ENCODE measurements at places on chromosomes 3 and 15.

DNA sequence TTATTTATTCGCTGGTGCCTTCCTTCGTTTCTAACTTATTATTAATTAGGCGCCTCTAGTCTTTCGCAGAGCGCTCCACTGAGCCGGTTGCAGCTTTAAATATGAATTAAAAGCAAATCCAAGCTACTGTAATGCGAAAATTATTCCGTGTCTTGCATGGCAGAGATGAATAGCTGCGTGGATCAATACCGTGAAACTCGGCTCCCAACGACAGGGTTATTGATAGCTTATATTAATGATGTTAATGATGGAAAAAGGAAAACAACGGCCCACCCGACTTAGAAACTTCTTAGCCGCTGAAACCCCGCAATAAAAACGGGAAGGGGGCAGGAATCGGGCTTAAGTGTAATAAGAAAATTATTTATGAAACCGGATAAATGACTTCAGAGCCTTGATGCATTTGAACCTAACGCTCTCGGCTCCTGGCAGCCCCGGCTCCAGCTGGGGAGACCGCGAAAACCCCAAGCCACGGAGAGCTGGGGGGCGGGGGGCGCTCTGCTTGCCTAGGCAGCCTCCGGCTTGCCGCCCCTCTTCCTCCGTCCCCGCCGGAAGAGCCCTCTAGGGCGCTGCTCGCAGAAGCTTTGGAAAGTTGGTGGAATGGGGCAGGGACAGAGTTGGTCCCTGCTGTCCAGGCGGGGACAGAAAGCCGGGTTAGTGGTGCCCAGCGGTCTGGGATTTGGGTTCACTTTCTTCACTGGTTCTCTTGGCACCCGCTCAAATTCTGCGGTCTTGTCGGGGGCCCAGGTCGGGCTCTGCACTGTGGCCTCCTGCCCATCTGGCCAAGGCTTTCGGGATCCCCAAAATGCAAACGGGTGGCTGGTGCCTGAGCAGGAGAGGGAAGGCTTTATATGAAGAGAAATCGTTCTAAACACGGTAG lies 7.7 kb upstream of the ONECUT1 start:
- DNase-seq = no peak

DNA sequence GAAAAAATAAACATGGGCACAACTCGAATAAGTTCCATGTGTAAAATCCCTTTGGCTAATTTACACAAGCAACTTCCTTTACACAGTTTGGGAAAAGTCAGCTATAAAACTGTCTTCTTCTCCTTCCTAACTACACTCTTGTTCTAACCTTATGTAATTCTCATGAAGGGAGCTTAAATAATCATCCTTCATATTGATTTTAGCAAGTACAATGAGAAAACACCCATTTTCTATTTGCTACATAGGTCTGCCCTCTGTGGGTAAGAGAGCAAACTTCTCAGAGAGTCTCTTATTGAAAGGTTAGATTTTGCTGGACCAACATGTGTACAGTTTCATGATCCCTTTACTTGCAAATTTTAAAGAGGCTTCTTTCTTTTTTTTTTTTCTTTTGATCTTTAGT lies 398.5 kb downstream of the ROBO1 start:
- no peak for DNase-seq

DNA sequence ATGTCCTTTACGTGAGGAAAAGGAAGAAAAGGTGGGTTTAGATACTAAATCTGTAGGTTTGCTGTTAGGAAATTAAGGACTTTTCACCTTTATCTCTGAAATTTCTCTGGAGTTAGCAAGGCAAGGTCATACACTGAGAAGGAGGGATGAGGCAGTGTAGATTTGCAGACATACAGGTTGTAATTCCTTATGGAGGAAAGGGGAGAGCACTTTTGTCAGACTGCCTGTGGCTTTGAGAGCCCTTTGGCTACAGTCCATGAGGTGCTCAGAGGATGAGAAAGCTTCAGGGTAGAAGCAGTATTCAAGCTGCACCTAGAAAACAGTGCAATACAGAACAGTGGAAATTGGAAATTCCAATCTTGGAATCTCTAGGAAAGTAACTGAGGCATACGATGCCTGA lies 8.3 kb downstream of the RPL14 start:
- DNase-seq = no peak

DNA sequence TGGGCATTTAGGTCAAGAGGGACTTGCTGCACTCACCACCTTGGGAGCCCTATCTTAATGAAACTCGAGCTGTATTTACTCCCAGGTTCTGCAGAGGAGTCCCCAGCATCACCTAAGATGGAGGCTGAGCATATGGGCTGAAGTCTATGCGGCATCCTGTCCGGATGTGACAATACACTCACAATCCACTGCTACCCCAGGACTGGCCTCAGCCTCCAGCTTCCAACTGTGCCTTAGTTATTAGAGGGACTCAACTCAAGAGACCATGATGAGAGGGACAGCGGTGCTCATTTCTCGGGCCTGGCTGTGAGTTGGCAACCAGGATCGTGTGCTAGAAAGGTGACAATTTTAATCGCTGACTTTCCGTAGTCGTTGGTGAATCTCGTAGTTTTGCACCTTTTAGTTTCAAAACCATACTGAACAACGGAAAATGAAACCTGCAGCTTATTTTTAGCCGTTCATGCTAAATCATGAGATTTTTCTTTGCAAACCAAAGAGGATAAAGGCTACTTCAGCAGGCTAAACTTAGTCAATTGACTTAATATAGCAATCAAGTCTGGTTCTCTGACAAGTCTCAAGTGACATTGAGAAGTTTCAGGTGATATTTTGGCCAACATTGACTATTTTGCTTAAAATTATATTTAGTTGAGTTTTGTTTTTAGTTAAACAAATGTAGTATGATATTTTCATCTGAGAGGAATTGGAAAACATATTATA lies 11.1 kb downstream of the ZBTB38 start:
- no peak for DNase-seq

- DNase-seq = no peak
These were observed 361.0 kb downstream of the TAFA4 start for GRCh38 chr3:68571321-68571720.

DNA sequence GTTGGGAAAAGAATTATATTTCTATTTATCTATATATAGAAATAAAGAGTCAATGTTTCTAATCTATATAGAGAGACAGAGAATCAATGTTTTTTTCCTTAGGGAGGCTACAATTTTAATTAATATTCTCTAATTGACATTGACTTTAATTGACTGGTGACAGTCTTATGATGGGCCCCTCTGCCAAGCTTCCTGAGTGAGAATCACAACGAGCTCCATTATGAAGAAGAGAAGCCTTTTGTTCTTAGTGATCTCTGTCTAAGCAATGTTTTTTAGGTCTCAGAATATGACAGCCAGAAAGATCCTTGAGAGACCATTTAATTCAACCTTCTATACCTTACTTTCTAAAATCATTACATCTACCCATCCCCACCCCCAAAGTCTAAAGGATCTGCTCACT lies 70.9 kb downstream of the IGSF11 start:
- no peak for DNase-seq

DNA sequence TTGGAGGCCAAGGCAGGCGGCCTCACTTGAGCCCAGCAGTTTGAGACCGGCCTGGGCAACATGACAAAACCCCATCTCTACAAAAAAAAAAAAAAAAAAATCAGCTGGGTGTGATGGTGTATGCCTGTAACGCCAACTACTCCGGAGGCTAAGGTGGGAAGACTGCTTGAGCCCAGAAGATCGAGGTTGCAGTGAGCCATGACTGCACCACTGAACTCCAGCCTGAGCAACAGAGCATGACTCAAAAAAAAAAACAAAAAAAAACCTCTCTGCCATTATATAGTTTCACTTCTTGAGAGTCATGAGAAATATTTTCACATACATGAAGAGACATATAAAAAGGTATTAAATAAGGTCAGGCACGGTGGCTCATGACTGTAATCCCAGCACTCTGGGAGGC lies 45.9 kb upstream of the CP start:
- DNase-seq = no peak

GRCh38 chr3:34216711-34217335 lies 418.4 kb downstream of the PDCD6IP start:
- no peak for DNase-seq

DNA sequence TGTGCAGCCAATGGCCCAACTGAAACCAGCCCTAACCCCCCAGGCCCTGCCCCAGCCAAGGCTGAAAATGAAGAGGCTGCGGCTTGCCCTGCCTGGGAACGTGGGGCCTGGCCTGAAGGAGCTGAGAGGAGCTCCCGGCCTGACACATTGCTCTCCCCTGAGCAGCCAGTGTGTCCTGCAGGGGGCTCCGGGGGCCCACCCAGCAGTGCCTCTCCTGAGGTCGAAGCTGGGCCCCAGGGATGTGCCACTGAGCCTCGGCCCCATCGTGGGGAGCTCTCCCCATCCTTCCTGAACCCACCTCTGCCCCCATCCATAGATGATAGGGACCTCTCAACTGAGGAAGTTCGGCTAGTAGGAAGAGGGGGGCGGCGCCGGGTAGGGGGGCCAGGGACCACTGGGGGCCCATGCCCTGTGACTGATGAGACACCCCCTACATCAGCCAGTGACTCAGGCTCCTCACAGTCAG lies 11.2 kb downstream of the MAP1A start:
- no peak for DNase-seq

DNA sequence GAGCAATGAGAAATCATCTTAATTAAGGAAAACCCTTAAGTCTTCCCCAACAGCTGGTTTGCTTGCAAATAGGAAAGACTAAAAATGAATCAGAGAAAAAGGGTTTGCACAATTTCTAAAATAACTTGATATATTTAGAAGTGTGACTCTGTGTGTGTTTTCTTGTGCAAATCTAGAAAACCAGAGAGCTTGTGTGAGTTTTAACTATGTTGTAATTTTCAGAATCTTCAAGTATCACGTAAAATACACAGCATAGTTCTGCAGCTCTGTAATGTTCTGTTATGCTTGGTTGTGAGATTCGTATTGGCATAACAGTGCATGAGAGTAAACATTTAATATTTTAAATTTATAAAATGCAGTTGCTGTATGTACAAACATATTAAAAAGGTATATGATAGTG lies 74.7 kb upstream of the GAP43 start:
- DNase-seq = no peak

DNA sequence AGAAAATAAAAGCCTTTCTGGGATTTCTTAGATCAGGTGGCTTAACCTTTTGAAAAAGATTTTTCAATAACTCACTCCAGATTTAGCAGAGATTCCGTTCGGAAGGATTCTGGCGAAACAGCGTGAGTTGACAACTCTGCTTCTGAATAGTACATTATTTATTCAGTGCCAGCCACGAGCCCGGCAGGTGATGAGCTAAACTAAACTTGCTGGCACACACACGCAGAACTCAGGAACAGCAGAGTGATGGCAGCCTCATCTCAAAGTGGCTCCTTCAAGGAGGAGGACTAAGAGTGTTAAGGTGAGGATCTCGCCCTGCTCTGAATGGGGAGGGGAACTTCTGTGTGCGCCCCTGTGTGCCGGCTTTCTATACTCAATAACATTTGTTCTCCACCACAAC lies 114.3 kb downstream of the FAM43A start:
- DNase-seq = no peak

DNA sequence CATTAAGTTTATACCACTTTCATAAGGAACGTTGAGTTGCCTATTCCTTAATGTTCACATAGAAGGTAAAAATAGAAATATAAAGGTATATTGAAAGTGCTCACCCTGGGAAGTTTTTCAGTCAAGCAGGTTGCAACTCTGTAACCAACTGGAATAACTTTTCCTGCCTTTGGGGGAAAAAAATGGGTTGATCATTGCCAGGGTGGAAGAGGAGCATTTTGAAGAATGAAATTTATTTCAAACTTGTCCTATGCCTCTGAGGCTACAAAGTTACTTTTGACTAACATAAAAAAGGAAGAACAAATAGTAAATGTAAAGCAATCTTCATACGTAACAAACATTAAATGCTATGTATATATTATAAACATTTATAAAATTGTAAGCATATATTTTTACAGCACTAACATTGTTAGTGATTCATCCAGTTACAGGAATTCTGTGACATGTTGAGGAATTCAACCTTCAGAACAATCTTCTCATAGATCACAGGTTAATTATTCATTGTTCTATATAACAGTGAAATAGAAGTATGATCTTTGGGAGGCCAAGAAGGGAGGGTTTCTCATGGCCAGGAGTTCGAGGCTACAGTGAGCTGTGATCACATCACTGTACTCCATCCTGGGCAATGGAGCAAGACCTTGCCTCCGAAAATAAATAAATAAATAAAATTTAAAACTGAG lies 13.5 kb downstream of the EFHB start:
- DNase-seq = no peak

DNA sequence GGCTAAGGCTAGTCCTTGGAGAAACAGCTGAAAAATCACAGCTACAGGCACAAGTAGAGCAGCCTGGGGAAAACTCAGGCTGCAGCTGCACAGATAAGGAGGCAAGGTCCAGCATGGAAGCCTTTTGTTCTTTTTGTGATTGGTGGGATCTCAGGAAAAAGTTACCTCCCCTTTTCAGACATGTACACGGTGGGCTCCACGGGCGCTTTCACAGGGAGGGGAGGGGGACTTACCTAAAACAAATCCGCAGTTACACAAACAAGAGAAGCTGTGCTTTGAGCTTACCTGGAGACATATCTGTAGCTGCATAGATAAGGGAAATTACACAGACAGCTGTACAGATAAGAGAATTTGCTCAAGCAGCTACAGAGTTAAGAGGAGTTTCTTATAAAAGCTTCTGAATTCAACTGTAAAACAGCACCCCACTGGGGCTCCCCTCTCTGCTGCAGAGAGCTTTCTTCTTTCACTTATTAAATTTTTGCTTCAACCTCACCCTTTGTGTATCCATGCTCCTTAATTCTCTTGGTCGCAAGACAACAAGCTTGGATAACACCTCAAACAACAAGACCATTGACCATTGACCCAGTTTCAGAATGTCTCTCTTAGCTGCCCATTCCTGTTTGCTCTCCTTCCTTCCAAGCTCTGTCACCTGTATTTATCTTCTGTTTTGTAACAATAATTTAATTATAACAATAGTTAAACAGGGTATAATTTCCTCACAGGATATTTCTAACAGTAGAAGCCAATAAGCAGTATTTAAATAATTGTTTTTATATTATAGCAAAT lies 10.9 kb upstream of the CD200 start:
- DNase-seq = no peak

DNA sequence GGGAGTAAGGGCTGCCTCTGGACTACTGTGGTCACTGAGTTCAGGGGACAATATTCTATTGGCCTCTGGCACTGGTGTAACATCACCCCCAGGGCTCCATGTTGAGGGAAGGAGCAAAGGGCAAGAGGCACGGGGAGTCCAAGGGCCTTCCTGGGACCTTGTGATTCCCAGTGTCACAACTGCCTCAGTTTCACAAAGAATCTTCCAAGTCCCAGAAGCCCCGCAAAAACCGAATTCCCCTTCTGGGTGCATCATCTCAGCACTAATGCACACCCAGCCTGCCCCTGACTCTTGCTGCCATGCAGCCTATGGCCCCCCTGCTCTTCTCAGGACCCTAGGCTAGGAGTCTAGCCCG lies 5.5 kb downstream of the AMOTL2 start:
- DNase-seq = no peak

- no peak for DNase-seq
These were observed 44.6 kb upstream of the VPS8 start for GRCh38 chr3:184767377-184767776.

DNA sequence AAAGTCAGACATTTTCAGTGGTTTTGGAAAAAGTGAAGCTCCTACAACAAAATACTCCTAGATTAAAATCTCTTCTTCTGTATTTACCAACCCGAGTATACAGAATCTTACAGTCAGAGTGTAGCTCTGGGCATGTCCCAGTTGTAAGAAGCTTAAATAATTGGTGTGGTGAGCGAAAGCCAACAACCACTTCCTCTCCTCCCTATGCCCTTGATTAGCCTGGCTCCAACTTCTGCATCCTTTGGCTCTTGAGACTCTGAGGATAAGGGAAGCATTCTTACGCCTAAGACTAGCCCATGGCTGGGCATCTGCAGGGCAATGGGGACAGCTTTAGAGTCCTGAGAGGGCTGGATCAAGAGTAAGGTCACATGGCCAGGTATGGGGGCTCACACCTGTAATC lies 25.5 kb downstream of the RFT1 start:
- DNase-seq = no peak

All from T-helper 1 cell (primary cell).